ENCODE measurements at places on chromosomes 11 and 22.

DNA sequence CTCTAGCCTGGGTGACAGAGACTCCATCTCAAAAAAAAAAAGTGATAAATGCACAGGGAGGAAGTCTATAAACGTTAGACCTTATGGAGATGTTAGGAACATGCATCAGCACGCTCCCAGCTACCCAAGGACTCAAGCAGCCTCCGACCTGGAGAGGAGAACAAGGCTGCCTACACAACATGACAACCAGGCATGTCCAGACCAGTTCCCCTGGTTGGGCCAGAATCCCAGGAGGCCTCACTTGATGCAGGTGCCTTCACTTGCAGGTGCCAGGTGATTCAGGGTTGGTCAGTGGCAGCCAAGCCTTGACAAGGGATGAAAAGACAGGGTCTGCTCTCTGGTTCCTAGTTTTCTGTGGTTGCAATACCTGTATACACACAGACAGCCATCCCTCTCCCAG, 5.9 kb downstream of the RANGAP1 start:
- no peak for DNase-seq

- no peak for DNase-seq
These were observed 15.0 kb downstream of the CRTAM start for GRCh38 chr11:122853261-122853660.

- no peak for DNase-seq
These were observed 12.7 kb upstream of the EMID1 start for GRCh38 chr22:29193021-29193420.

DNA sequence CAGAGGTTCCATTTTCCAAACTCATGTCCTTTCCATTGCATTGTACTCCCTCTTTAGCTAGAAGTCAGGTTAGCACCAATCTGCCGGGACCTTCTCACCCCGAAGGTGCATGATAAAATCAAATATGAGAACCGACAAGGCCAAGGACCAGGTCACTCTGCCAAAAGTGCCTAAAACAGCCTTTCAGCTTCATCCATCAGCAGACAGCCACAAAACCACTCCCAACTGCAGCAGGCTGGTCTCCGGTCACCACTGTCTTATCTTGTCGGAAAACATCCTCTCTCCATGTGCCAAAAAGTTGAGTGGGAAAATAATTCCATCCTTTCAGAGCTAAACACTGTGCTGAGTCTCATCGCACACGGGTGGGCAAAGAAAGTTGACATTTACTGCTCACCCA, 1.4 kb downstream of the PI4KA start:
- DNase-seq, result no peak

- DNase-seq, result no peak
These were observed 12.7 kb downstream of the DGAT2 start for GRCh38 chr11:75781296-75781695.

DNA sequence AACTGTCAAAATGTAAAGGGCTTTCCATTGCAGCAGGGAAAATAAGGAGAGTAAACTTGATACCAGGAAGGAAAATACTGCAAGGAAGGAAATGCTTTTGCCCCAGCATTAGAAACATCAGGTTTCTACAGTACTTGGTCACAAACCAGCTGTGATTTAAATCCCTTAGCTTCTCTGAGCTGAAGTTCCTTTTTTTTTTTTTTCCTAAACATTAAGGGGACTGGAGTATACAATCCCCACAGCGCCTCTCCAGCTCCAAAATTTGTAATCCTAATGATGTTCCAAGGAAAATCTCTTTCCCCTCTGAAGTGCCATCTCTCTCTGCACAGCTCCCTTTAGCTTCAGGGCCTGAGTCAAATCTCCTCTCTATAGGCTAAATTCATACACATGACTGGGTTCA, 220.5 kb upstream of the PITPNB start:
- DNase-seq, result no peak

GRCh38 chr11:120170741-120171261, 32.9 kb upstream of the TRIM29 start:
- no peak for DNase-seq

DNA sequence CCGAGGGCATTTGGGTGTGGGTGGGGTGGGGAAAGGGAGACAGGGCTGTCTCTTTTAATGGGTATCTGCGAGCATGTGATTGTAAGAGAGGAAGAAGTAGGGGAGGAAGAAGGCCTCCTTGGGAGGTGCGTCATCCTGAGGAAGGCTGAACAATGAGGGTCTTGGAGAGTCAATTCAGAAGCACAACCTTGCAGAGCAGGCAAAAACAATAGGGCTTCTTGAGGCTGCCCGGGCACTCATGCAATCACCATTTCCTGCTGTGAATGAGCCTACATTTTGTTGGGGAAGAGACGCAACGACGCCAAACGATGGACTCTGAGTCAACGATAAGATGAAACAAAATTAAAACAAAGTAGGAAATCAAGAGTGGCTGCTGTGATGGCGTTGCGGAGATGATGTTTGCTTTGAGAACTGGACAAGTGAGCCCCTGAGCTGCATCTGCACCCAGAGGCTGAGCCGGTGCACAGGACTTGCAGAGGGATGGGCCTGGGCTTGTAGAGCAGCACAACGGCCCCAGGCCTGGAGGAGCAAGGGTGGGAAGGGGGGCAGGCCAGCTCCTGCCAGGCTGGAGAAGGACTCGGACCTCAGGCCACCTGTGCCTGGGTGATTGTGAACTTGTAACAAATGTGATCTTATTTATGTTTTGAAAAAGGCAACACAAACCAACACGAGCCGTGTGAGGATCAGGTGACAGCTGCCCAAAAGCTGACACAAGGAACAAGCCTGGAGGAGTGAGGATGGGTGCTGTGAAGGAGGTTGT, 92.3 kb upstream of the B3GAT1 start:
- DNase-seq, result no peak

- DNase-seq, result no peak
These were observed 13.1 kb upstream of the OR5I1 start for GRCh38 chr11:55949330-55949729.

DNA sequence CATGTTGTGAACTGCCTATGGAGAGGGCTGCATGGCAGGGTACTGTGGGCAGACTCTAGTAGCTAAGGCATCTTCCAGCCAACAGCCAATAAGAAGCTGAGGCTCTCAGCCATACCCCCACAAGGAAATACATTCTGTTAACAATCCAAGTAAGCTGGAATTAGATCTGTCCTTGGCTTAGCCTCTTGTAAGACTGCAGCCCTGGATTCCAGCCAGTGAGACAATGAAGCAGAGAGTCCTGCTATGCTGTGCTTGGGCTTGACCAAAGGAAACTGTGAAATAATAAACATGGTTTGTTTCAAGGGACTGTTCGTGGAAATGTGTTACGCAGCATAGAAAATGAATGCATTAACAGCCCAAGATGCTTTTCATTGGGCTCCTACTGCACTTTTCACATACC, 1097.4 kb upstream of the CCDC90B start:
- no peak for DNase-seq

- no peak for DNase-seq
These were observed 25.9 kb upstream of the LYVE1 start for GRCh38 chr11:10594407-10594806.

DNA sequence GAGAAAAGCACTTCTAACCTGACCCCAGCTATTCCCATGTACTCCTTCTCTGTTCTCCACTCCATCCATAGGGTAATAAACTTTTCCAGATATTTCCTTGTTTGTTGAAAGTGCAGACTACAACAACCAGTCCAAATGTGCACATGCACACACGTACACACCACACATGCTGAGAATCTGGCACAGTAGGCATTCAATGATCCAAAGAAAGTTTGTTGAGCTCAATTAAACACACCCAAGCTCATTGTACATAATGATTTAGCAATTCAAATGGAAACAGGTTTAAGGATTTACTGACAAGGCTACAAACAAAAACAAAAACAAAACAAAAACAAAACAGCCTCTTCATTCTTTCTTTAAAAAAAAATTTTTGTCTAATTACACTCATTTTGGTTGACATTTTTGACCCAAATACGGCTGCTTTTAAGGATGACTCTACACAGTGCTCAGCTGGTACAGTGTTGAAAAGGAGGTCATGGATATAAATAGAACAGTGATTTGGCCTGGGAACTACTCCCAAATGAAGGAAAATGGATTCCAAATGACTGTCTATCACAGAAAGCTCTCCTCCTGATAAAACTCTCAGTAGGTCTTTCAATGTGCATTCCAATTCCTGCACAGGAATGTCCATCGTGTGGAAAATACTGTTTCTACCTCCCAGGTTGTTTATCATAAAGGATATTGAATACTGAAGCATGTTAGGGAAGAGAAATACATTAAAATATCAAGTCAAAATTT, 232.2 kb downstream of the GUCY1A2 start:
- DNase-seq, result no peak

DNA sequence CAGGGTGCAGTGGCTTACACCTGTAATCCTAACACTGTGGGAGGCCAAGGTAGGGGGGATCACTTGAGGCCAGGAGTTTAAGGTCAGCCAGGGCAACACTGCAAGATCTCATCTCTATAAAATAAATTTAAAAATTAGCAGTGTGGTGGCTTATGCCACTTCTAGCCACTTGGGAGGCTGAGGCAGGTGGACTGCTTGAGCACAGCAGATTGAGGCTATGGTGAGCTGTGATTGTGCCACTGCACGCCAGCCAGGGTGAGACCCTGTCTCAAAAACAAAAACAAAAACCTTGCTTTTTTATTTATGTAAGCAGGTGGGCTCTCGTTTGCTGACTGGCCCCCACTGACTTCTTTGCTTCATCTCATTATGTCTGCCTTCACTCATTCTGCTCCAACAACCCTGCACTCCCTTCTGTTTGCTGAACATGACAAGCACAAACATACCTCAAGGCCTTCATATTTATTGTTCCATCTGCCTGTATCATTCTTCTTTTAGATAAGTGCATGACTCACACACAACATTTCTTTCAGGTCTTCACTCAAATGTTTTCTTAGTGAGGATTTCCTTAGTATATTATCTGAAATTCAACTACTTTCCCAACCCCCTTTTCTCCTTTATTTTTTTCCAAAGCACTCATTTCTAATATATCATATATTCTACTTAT, 32.4 kb upstream of the CLNS1A start:
- DNase-seq, result no peak

DNA sequence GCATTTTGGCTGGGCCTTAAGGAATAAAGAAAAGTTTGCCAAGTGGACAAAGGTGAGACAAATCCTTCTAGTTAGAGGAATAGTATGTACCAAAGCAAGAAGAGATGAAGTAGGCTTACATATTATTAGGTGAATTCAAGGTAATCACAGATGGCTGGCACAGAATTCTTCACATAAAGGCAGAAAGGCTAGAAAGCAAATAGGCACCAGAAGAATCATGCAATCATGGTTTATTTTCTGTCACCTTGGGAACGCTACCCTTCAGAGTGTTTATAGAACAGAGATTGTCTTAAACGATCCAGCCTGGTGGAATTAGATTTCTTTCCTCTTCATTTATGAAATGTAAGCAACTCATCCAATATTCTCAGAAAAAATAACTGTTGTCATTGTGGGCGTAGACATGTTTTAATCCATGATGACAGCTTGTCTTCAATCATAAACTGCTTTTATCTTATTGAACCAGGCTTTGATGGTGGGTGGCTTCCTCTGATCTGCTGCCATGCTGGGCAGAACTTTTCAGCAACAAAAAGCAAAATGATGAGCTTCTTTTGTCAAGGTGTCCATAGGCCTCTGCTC, 49.0 kb upstream of the CSNK2A3 start:
- no peak for DNase-seq

- no peak for DNase-seq
These were observed 19.1 kb upstream of the XBP1 start for GRCh38 chr22:28819253-28820096.

DNA sequence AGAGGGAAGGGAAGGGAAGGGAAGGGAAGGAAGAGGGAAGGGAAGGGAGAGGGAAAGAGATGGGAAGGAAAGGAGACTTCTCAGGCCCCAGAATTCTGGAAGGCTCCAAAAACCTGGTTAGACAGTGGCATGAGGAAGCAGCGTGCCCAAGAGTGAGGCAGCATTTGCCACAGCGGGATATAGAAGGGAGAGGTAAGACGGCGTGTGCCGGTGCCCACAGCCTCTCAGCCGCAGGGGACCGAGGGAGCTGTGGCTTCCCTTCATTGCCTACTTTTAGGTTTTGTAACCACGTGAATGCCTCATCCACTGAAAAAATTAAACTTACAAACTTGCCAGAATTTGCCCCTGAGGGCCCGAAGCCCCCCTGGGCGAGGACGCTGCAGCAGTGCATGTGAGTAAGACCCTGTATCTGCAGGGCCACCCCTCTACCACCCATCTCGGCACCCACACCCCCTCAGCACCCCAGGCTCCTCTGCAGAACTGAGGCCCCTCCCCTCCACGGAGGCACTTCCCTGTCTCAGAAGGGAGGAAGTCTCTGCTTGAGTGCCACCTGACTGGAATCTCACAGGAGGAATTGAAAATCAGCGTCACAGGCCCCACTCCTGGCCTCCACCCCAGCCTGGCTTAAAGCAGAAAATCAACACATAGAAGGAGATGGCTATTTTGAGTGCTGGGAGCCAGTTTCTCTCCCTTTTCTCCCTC, 58.1 kb downstream of the LINC01488 start:
- no peak for DNase-seq

DNA sequence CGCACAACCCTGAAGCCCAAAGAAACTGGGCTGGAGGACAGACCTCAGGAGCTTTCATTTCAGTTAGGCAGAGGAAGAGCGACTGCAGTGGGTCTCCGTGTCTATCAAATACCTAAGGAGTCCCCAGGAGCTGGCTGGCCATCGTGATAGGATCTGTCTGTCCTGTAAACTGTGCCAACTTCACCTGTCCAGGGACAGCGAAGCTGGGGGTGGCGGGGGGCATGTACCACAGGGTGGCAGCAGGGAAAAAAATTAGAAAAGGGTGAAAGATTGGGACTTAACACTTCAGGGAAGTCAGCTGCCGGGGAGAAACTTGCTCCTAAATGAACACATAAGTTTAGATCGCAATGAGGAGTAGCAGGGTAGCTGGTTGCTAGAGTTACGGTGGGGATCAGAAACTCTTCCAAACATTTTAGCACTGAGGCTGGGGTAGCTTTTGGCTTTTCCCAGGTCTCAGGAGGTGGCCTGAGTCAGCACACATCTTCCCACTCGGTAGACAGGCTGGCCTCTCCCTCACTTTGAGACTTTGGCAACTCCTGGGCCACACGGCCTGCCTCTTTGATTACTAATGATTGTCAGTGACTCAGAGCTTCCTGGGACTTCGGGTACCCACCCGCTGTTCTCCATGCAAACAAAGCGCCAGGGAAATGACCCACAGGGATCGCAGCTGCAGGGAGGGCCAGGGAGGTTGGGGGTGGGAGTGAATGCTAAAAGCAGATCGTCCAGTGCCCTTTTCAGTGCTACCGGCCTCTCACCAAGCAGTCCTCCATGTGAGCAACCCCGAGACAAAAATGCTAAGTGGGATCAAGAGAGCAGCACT, 2.9 kb upstream of the MTFP1 start:
- DNase-seq, result no peak

- no peak for DNase-seq
These were observed 377.2 kb downstream of the BRD1 start for GRCh38 chr22:49450498-49450897.

GRCh38 chr22:50734343-50734771, 3.6 kb upstream of the ACR start:
- DNase-seq, result no peak
